ENCODE measurements at places on chromosomes 6 and 20. TPM values are rescaled to one million over a fixed set of nuclear protein-coding genes. Genes with fewer than 3 reads are reported as not detected.

GRCh38 chr6:43743682-43744381 lies 26.2 kb upstream of the VEGFA start:
- DNase-seq, result no peak

- DNase-seq, result no peak
Measured at GRCh38 chr6:16470502-16471221, 232.3 kb downstream of the GMPR start.

GRCh38 chr6:35056952-35057351 lies 84.2 kb downstream of the TCP11 start:
- no peak for DNase-seq

GRCh38 chr6:165616116-165616515 lies 46.9 kb downstream of the PDE10A start:
- DNase-seq, result no peak

DNA sequence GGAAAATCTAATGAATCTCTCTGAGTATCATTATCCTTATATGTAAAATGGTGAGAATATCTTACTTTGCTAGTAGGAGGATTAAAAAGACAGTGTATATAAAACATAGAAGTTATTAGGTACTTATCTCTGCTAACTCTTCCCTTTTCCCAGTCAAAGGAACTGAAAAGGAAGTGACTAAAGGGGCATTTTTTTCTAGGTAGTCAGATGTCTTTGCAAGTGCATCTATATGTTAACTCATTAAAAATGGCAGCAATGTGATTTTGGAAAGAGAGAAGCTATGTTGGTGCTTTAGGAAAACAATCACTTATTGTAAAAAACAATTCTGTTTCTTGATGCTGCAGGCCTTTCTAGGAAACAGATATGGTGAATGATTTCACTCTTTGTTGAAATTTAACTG lies 180.9 kb downstream of the SAMD5 start:
- no peak for DNase-seq

- DNase-seq, result no peak
Measured at GRCh38 chr20:44576297-44576696, 6.1 kb upstream of the PKIG start.

DNA sequence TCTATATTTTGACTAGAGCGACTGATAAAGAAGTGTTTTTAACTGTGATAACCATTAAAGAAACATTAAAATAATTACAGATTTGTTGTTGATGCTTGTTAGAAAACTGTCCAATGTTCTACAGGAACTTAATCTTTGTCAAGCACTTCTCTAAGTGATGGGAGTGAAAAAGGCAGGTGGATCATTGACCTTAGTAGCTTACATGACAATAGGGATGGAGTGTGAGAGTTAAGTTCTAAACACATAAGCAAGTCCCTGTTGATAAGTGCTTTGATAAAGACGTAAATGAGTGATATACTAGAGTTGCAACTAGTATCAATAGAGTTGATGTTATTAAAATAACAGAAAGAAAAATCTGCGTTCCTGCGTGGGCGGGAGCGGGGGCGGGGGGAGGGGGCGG lies 931.5 kb upstream of the EPHA7 start:
- no peak for DNase-seq

- no peak for DNase-seq
Measured at GRCh38 chr6:3068329-3069214, at the start of gene RIPK1. Gene RIPK1, plus strand, starts transcription at chr6:3068494. Its CDS starts 8,330 bp downstream, at chr6:3076824.

GRCh38 chr6:43127180-43127579 lies 43.9 kb upstream of the SRF start:
- DNase-seq, result no peak

DNA sequence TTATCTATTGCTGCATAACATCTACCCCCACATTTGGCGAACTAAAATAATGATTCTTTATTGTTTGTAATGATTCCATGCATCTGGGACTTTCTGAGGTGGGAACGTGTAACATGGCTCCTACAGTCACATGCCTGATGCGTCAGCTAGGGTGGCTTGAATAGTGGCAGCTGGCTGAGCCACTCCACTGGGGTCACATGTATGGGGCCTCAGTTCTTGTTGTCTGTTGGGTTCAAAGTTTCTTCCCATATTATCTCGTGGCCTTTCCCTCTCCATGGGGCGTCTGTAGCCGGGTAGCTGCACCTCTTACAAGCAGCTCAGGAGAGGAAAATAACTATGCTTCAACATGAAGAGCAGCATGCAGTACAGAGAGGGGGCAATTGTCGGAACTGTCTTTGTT lies 69.9 kb downstream of the CRYBG1 start:
- no peak for DNase-seq

- DNase-seq, result no peak
Measured at GRCh38 chr6:80886475-80886874, 780.0 kb downstream of the BCKDHB start.

DNA sequence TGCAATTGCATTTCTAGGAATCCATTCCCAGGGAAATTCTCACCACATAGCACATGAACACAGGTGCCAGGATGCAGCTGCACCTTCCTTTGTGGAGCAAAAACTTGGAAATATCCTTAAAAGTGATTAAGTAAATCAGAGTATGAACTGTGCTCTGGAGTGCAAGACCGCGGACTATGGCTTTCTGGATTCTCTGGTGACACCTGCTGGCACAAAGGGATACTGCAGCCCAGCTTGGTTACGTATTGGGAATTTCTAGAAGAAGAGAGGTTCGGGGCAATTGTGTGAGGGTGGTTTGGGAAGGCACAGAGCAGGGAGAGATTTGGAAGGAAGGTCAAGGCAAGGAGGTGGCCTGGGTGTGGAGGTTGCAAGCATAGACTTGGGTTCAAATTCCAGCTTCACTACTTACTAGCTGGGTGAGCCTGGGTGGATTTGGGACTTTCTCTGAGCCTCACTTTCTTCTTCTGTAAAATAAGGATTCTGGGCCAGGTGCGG lies 15.9 kb upstream of the PEDS1 start:
- DNase-seq, result no peak

DNA sequence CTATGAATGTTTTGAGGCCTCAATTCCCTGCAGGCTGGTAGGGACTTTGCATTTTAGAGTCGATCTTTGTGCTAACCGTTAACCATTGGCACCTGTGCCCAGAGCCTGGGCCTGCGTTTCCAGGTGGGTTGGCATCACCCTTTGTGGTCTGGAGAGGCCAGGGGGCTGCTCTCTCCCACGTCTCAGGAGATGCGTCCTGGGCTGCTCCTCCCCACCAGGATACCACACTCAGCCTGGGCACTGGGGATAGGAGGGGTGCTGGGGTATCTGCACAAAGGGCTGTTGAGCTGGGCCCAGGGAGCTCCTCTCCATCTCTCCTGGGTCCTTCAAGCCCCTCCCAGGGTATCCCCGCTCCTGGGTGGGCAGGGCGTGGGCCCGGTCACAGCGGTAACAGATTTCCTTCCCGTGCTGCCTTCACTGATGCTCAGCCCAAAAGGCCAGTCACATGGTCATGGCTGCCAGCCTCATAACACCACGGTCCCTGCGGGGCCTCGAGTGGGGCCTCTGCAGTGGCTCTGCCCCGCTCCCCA lies 266.2 kb downstream of the TAF4 start:
- DNase-seq, result no peak

GRCh38 chr6:34955442-34955841 lies 66.4 kb downstream of the ANKS1A start:
- DNase-seq, result no peak

DNA sequence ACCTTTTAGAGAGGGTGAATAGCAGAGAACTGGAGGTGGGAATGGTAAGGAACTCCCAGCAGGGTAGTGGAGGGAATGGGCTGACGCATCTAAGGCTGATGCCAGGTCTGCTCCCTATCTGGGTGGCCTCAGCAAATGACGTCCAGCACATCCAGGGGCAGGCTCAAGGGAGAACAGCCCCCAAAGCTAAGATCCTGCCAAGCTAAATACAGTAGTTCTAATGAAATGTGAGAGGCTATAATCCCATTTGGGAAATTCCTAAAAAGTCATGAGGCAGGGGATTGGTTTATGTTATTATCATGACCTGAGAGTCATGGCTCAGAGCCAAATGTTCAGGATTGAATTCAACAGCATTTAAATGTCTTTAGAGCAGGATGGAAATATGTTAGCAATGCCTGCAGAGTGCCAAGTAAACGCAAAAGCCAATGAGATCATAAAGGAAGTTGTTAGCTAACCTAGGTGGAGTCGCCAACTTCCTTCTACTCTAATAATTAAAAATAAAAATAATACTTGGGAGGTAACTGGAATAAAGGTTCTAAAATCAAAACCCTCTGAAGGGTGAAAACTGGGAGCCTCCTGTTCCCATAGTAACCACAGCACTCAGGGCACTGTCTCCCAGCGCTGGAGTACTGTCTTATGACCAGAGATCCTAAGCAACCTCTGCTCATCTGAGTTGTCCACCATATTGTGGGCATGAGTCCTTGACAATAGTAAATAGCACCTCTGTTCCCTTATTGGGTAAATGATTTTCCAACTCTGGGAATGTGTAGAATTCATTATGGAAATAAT lies 34.8 kb downstream of the IYD start:
- DNase-seq, result no peak

- DNase-seq, result no peak
Measured at GRCh38 chr20:47774131-47774777, 11.0 kb downstream of the SULF2 start.

DNA sequence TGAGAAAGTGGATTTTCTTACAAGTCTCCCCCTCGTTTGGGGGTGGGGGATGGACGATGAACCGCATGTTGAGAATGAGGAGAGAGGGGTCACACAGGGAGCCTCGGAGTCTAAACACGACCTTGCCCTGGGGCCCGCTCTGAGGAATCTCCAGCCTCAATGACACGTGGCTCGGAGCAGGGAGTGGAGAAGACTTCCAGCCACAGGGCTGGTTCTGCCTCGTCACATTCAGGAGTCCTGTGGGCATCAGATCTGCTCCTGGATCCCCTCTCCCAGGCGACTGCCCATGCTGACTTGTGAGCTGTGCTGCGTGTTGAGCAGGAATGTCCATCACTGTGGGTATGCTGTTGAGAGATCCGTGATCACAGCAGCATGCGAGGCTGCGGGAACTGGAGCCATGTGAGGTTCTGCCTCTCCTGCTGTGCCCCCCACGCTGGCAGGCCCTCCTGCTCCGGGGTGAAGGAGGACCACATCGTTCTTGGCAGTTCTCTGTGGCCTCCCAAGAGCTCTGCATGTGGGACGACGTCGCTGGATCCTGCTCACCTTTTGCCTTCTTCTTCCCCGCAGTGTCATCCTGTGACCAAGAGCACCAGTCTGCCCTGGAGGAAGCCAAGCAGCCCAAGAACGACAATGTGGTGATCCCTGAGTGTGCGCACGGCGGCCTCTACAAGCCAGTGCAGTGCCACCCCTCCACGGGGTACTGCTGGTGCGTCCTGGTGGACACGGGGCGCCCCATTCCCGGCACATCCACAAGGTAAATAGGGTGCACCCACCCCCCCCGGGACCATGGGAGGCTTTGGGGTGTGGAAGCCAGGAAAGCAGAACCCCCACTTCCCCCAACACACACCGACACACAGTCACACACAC lies 157.5 kb downstream of the SMOC2 start:
- DNase-seq, result no peak

- no peak for DNase-seq
Measured at GRCh38 chr6:82365016-82365795, 1.6 kb downstream of the TPBG start.

DNA sequence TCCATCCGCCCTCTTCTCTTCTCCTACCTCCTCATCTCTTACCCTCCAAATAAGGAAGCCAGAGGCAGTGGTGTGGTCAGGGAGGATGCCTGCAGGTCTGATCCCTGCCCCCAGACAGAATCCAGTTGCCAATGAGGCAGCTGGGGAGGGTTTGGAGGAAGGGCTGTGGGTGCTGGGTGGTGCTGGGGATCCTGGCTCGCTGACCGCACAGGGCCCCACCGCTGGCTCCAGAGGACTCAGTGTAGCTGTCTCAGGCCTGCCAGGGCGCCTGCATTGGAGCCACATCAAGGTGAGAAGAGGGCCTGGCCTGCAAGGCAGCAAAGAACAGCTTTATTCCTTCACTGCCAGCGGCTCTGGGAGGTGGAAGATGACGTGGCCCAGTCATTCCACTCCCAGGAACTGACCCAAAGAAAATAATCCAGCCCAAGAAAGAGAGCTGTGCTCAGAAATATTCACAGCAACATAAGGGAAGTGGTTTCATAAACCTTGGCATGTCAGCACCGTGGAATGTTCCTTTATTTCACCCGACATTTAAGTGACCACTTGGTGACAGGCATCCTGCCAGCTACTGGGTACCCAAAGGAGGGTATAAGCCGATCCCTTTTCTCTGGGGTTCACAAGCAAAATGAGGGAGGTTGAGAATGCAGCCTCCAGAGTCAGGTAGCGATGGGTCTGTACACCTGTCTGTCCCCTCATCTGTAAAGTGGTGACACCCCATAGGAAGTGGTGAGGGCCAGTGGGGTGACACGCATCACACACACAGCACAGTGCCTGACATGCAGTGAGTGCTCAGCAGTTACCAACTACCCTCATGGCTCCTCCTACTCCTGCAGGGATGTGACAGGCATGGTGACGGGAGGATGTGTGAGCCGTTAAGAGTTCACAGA lies 125.1 kb downstream of the SNX5 start:
- no peak for DNase-seq

DNA sequence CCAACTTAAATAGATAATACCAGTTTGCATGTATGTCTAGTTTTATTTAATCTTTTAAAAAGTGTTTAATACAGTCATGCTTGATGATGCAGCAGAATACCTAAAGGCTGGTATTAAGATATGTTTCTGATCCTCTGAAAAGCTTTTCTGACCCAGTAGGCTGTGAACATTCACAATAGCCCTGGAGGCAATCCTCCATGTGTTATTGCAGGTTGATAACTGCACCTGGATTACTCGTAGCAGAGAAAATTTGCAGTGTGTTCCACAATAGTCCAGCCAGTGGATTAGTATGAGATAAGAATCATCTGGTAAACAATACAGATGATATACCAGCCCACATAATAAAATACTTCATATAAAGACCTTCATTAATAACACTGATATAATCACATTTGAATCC lies 178.9 kb upstream of the RNF217 start:
- DNase-seq, result no peak

Gene RAD21L1
- total RNA-seq, result not detected

Gene SNAI1
- total RNA-seq, result 19.9 TPM

Gene HSD17B8
- total RNA-seq, result 17.7 TPM

Gene ALDH8A1
- total RNA-seq, result not detected

Gene SLC22A23
- 40.5 TPM for total RNA-seq

Gene OOEP
- total RNA-seq, result not detected

Gene NKX2-4
- total RNA-seq, result not detected

Gene RAET1G
- 4.9 TPM for total RNA-seq

Gene SLC35F1
- total RNA-seq, result 2.7 TPM

Gene PERP
- 279 TPM for total RNA-seq

Gene TRIM15
- total RNA-seq, result not detected

Gene ZDHHC14
- 15.2 TPM for total RNA-seq

Gene PGC
- total RNA-seq, result 3.4 TPM

Measured in vagina (tissue), 2 donors.